ENCODE measurements at places on chromosomes 7 and 10. TPM values are rescaled to one million over a fixed set of nuclear protein-coding genes. Genes with fewer than 3 reads are reported as not detected.
A peak's percentile ranks its signal among the peaks of the same experiment; 100 is the strongest.

GRCh38 chr7:125618516-125618915 is 688.9 kb upstream of the POT1 start:
- H3K36me3 ChIP-seq = no peaks in the 10 kb centered on the region
- H3K4me1 ChIP-seq = no peaks in the 10 kb centered on the region
- H3K4me3 ChIP-seq = no peak overlapping the region

- no peaks in the 10 kb centered on the region for H3K4me1 ChIP-seq
- no peak overlapping the region for H3K4me3 ChIP-seq
- no peak for DNase-seq
- H3K27ac ChIP-seq = no peak overlapping the region
- H3K27me3 ChIP-seq = no peaks in the 10 kb centered on the region
- H3K36me3 ChIP-seq = no peaks in the 10 kb centered on the region
Observed at GRCh38 chr7:13037216-13037615, 349.8 kb downstream of the ARL4A start.

DNA sequence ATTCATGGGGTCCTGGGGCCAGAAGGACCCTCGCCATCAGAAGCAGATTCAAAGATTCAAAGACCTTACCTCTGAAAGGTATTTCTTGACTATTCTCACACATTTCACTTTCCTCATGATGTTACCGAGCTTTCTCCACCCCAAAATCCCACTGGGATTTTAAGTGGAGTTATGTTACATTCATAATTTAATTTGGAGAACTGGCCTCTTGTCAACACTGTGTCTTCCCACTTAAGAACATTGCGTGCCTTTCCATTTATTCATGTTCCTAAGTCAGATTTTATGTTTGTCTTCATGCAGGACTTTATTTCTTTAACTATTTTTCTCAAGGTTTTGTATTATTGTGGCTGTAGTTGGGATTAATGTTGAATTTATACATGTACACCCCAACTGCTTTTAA is 123.5 kb upstream of the BMPER start:
- no peak for DNase-seq
- H3K27me3 ChIP-seq = peaks cover 2% of the 10 kb centered on the region
- H3K4me1 ChIP-seq = no peaks in the 10 kb centered on the region
- H3K4me3 ChIP-seq = no peak overlapping the region
- no peaks in the 10 kb centered on the region for H3K36me3 ChIP-seq
- no peak overlapping the region for H3K27ac ChIP-seq

- no peaks in the 10 kb centered on the region for H3K36me3 ChIP-seq
- no peaks in the 10 kb centered on the region for H3K4me1 ChIP-seq
- H3K27ac ChIP-seq = no peak overlapping the region
- no peak for DNase-seq
- H3K4me3 ChIP-seq = no peak overlapping the region
- peaks cover 6% of the 10 kb centered on the region for H3K27me3 ChIP-seq
Observed at GRCh38 chr10:86613905-86614304, 40.4 kb upstream of the OPN4 start.

DNA sequence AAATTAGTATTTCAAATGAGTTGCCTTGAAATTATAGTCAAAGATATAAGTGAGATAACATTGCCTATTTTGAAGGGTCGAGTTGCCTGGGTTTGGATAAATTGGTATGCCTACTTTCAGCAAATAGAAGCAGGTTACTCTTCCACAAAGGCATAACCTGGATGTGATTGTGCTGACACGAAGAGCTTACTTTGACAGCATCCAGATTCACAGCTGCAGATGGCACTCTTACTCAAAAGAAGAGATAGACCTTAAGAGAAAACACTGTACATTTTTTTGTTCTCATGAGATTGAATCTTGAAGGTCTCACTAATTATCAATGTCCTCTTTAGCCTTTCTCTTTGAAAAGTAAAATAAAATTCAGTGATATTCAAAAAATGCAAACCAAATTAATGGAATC is 1338.7 kb downstream of the REEP3 start:
- H3K27me3 ChIP-seq = no peaks in the 10 kb centered on the region
- H3K4me1 ChIP-seq = no peaks in the 10 kb centered on the region
- no peak overlapping the region for H3K4me3 ChIP-seq
- no peak overlapping the region for H3K27ac ChIP-seq
- DNase-seq = no peak

GRCh38 chr10:51034769-51035168 is 39.5 kb upstream of the PRKG1 start:
- H3K36me3 ChIP-seq = no peaks in the 10 kb centered on the region
- H3K4me1 ChIP-seq = no peaks in the 10 kb centered on the region
- DNase-seq = no peak

GRCh38 chr7:20219446-20220292 is 2.5 kb upstream of the MACC1 start:
- H3K4me1 ChIP-seq = no peaks in the 10 kb centered on the region
- no peaks in the 10 kb centered on the region for H3K27me3 ChIP-seq
- H3K36me3 ChIP-seq = no peaks in the 10 kb centered on the region
- no peak for DNase-seq

- no peaks in the 10 kb centered on the region for H3K4me1 ChIP-seq
- no peak for DNase-seq
- H3K27me3 ChIP-seq = no peaks in the 10 kb centered on the region
Observed at GRCh38 chr7:112136271-112137008, 69.8 kb downstream of the DOCK4 start.

- H3K27ac ChIP-seq = peak overlapping the region; percentile 14
- peaks cover 78% of the 10 kb centered on the region for H3K4me1 ChIP-seq
- H3K4me3 ChIP-seq = no peak overlapping the region
- H3K36me3 ChIP-seq = peaks cover 79% of the 10 kb centered on the region
Observed at GRCh38 chr7:43636093-43636492, 53.2 kb downstream of the STK17A start.

DNA sequence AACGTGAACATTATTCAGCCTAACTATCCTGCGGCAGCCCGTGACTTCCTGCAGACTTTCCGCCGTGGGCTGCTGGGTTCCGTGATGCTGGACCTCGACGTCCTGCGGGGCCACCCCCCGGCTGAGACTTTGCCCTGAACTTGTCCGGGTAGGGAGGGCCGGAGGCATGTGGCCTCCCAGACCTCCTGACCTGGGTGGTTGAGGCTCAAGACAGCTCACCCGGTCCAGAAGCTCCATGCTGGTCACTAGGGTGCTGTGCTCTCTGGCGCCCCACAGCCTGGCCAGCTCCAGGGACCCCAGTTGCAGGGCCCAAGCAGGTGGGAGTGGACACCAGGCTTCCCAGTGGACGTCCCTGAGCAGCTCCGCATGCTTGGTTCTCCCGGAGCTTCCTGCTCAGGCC is 4.4 kb downstream of the SPRN start:
- no peak overlapping the region for H3K4me3 ChIP-seq
- H3K4me1 ChIP-seq = no peaks in the 10 kb centered on the region
- peaks cover 15% of the 10 kb centered on the region for H3K36me3 ChIP-seq
- DNase-seq = no peak
- peaks cover 12% of the 10 kb centered on the region for H3K27me3 ChIP-seq
- H3K27ac ChIP-seq = no peak overlapping the region

DNA sequence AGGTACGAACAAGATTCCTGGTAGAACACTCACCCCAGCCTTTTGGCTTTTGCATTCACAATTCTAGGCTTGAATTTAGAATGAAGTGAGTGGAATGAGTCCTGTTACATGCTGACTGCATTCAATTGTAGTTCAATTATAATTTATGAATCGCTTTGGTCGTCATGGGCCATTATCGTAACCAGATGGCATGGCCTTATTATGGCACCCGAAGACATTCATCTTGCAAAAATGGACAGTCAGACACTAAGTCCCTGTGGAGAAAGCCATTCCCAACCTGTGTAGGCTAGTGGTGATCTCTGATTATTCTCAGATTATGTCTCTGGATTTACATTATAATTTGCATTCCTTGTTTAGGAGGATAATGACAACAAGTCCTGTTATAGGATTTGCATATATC is 292.4 kb upstream of the NPSR1 start:
- no peaks in the 10 kb centered on the region for H3K36me3 ChIP-seq
- H3K4me3 ChIP-seq = no peak overlapping the region
- DNase-seq = no peak
- H3K27me3 ChIP-seq = no peaks in the 10 kb centered on the region
- H3K27ac ChIP-seq = no peak overlapping the region

GRCh38 chr10:129161150-129161549 is 305.9 kb upstream of the MGMT start:
- H3K4me1 ChIP-seq = peaks cover 7% of the 10 kb centered on the region

GRCh38 chr7:143049362-143049761 is 2.8 kb upstream of the OR6V1 start:
- DNase-seq = no peak
- no peaks in the 10 kb centered on the region for H3K36me3 ChIP-seq
- no peak overlapping the region for H3K4me3 ChIP-seq
- no peaks in the 10 kb centered on the region for H3K4me1 ChIP-seq

DNA sequence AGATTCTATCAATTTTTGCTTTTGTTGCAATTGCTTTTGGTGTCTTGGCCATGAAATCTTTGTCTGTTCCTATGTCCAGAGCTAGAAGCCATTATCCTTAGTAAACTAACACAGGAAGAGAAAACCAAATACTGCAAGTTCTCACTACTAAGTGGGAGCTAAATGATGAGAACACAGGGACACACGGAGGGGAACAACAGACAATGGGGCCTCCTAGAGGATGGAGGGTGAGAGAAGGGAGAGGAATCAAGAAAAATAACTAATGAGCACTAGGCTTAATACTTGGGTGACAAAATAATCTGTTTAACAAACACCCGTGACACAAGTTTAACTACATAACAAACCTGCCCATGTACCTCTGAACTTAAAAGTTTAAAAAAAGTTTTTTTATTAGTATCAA is 78.2 kb downstream of the ANKRD26 start:
- H3K27ac ChIP-seq = peak overlapping the region; percentile 28
- H3K36me3 ChIP-seq = peaks cover 12% of the 10 kb centered on the region
- peaks cover 2% of the 10 kb centered on the region for H3K27me3 ChIP-seq
- H3K4me3 ChIP-seq = no peak overlapping the region
- DNase-seq = no peak
- H3K4me1 ChIP-seq = peaks cover 16% of the 10 kb centered on the region

Gene SFTPA1
- not detected for total RNA-seq

Gene LRRC4
- total RNA-seq = 1.3 TPM

Gene ADRA2A
- total RNA-seq = not detected

Gene SEM1
- total RNA-seq = 41.2 TPM

Gene GIMAP6
- 38.7 TPM for total RNA-seq

Measured in activated T-helper 1 cell treated with anti-CD3 and anti-CD28 coated beads, Interleukin-12 subunit alpha, Interleukin-12 subunit beta, Interleukin-2, Interleukin-4 antibody, amounts not matched to agents 30 ng/mL and 10 ng/mL and 1 ng/mL, durations not matched to agents 14 hours and 24 hours and 36 hours (primary cell).